ENCODE measurements at places on chromosomes 3 and 15.

DNA sequence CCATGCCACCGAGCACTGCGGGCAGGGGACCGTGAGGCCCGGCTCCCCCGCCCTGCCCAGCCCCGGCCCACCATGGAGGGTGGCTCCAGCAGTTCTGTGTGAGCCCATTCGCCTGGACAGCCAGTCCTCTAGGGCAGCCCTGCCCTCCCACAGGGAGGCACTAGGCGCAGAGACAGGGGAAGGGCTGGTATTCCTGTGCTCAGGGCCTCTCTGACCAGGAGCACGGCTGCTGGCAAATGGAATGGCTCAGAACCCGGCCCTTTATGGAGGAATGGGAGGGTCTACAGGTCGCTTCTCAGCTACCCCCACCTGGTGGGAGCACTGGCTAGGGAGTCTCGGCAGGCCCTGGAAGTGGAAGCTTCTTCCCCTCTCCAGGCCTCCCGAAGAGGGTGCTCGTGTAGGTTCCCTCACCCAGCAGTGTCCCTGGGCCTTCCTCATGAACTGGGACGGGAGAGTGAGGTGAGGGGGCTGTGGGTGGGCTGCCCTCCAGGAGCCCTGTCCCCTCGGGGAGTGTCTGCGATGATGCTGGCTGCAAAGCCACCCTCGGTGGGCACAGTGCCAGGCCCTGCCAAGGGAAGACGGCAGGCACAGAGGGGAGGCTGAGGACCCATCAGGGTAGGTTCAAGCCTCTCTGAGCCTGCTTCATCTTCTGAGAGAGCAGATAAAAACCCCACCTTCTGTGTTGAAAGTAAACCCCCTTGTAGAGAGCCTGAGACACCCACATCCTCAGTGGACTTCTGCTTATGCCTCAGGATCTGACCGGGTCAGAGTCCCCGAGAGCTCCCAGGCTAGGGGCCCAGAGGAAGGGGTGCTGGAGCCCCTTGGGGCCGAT, 1.5 kb downstream of the MELTF start:
- no peak for DNase-seq

DNA sequence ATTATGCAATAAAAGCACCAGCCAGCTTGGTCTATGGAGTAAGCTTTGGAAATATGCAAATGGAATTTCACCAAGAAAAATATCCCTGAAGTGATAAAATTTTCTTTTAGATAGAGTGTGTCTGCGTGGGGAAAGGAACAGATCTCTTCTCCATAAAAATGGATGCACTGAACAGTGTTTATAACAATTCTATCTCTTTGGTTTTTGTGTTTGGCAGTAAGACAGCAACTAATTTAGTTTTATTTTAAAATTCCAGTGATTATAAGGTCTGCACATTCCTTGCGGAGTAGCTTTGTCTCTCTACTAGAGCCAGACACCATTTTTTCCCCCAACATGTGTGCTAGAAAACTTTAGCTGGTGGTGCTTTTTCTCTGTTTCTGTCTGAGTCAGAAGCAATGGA, 712.4 kb downstream of the GRM7 start:
- no peak for DNase-seq

DNA sequence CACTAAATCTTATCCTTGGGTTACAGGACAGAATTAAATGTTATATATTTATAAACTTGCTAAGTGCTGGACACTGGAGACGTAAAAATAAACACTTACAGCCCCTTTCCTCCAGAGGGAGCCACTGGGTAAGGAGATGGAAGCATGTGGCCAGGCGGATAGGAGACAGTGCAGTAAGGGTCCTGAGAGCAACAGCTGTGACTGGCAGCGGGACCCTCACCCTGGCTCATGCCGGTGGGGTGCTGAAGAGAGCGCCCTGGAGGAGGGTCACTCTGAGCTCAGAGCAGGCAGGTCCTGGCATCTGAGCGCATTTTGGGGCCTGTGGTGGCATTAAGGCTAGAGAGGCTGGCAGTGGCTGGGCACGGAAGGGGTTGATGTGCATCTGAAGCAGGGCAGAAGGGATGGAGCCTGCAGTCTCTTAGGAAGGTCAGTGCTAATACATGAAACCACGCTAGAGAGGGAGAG, 16.0 kb downstream of the SEC61A1 start:
- no peak for DNase-seq

GRCh38 chr3:71099997-71100719, 483.4 kb downstream of the FOXP1 start:
- DNase-seq, result no peak

- DNase-seq, result no peak
Measured at GRCh38 chr3:39165518-39165917, 12.1 kb upstream of the CSRNP1 start.

DNA sequence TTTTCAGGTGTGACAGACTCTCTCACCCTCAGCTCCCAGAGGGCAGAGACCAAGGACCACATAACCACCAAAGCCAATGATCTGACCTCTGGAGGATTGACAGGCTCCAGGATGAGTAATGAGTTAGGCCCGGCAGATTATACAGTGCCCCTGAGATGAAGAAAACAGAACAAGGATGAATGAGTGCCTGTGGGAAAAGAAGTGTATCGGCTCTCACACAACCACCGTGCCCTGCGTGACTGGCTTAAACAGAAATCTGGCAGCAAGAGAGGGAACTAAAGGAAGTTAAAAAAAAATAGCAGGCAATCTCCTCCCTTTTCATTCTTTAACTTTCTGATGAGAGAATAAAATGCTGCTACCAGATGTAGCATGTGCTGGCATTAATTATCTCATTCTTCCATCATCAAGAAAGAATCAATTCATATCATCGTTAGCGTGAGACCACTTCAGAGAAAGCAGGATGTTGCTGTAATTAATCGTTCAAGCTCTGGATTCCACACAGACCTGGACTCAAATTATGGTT, 227.5 kb upstream of the COL8A1 start:
- DNase-seq, result no peak

DNA sequence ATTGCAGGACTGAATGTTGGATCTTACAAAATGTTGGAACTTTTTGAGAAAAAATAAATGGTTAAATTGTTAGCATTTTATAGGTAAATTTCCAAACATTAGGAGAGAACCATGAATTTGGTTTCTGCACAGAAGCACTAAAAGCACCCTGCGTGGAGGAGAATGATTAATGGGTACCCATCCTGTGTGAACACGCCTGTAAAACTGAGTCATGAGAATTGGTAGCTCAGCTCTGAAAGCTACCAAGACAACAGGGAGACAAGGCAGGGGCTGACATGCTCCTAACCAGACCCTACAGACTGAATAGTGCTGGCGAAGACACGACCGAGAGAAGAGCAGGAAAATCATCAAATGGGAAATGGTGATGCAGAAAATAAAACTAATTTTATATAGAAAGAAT, 32.4 kb upstream of the MTMR10 start:
- no peak for DNase-seq

GRCh38 chr3:13465236-13465873, 14.8 kb upstream of the HDAC11 start:
- no peak for DNase-seq

DNA sequence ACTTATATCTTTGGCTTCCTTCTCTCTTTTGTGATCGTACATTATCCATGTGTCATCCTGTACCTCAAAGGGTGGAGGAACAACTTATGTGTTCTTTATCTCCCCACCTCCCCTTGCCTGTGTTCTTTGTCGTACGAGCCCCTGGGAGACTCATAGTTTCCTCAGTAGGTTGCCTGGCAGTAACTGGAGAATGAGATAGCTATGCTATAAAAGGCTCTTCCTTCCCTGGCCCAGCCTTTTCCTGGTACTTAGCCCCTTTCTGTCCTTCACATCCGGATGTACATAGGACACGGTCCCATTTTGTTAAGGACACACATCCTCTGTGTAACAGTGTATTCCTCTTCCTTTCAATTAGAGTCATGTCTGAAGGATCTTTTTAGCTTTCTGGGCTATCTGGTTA, 32.1 kb downstream of the PLCL2 start:
- DNase-seq, result no peak

DNA sequence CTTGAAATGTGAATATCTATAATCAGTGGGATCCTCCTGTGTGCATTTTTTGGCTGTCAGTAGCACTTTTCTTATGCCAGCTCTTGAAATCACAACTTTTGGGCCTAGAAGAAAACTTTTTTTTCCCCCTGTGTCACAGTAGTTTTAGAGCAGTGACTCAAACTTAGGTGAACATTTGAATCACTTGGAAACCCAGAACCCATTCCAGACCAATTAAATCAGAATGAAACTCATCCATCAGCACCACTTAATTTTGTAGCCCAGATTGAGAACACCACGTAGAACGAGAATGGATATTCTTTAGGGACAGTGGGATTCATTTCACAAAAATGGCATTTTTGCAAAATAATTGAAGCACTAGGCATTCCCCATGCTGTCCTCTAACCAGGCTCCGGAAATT, 224.8 kb upstream of the NANOGP8 start:
- no peak for DNase-seq

- no peak for DNase-seq
Measured at GRCh38 chr3:104368760-104369159, 997.9 kb upstream of the ALCAM start.

DNA sequence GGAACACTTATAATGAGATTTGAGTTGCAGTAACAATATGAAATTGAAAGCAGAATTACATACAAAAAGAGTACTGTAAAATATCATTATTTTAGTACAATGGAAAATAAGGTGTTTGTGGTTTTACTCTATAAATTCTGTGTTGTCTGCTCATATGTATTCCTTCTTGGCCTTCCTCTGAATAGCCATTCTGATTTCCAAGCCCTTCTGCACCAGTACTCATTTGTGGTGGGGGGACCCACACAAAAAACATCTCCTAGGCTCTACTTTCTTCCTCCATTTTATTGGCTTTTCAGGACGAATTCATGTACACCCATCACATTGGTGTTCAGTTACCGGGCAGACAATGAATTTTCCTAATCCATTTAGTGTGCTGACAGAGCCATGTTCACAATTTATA, 338.2 kb downstream of the ERC2 start:
- no peak for DNase-seq

DNA sequence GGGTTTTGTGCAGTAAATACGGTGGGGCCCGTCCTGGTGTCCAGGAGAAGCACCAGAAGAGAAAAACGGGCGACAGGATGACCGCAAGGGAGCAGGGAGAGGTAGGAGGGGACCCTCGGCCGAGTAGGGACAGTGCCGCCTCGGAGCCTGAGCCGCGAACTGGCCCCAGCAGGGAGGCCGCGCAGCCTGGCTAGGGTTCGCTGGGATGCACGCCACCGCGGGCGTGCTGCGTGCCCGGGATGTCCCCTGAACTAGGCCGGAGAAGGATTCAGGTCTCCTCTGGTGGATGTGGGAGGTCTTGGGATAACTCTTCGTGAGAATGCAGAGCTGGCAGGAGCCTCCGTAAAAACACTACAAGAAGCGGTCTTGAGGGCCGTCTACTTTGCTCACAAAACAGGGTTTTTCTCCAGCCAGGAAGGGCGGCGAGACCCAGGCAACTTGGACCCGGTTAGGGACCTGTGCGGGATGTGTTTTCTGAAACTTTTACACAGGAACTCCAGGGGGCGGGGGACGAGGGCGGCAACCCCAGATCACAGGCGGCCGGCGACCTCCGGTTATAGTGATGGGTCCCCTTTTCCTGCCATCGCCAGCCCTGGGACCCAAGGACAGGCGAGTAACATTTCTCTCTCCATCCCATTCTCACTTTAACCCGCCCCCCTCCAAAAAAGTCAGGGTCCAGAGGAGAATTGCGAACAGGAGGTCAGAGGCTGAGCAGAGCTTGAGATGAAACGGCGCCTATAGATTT, 35.5 kb downstream of the NR2F2 start:
- no peak for DNase-seq

DNA sequence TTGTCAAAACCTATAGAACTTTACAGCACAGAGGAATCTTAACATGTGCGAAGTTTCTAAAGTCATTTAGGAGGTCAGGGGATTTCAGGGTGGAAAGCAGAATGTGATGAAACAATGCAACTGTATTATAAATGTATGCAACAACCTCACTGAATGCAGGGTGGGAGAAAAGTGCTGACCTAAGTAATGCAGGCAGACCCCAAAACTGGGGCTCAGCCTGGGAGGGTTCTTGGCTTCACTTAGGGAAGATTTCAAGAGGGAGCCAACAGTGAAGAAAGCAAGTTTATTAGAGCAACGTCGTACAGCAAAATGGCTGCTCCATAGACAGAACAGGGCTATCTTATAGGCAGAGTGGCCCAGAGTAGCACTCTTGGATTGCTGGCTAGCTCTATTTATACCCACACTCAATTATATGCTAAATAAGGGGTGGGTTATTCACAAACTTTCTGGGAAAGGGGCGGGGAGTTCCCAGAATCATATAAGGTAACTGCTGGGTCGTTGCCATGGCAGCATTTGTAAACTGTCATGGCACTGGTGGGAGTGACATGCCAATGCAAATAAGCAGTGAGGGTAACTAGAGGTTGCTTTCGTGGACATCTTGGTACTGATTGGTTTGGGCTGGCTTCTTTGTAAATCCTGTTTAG, 14.2 kb upstream of the CAND2 start:
- no peak for DNase-seq

- no peak for DNase-seq
Measured at GRCh38 chr3:194092881-194093301, 43.1 kb upstream of the HES1 start.

- peak; percentile 80 for DNase-seq
Measured at GRCh38 chr3:140942221-140943104, 827 bp downstream of the SLC25A36 start.

DNA sequence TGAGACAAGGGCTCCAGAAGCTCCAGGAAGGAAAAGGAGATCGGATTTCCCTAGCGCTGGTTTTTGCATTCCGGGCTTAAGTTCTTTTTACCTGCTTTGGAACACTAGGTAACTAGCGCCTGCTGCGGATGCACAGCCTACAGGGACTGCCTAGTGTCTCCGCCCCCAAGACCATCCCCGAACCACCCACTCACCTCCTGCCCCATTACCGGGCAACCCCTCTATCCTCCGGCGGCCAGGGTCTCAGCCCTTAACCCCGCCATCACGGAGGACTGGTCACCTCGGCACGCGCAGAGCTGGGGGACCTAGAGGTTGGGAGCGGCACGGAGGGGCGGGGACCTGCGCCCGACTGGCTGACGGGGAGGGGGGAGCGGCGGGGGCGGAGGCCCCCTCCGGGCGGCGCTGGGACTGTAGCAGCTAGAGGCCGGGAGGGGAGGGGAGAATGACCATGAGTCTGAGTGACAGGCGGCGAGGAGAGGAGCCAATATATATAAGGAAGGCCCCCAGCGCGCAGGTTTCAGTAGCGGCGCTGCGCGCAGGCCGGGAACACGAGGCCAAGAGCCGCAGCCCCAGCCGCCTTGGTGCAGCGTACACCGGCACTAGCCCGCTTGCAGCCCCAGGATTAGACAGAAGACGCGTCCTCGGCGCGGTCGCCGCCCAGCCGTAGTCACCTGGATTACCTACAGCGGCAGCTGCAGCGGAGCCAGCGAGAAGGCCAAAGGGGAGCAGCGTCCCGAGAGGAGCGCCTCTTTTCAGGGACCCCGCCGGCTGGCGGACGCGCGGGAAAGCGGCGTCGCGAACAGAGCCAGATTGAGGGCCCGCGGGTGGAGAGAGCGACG, at the start of gene DLL4:
DLL4 (plus strand) TSS at position 520 of the 839 bp plus-strand sequence. CDS start 329 bp downstream, outside the sequence.
- DNase-seq, result peak; percentile 67

- DNase-seq, result no peak
Measured at GRCh38 chr3:50617096-50617791, at the start of gene MAPKAPK3. MAPKAPK3 (plus strand) TSS chr3:50617151; CDS start chr3:50617566, 415 bp downstream.

- DNase-seq, result no peak
Measured at GRCh38 chr3:47158208-47158607, 5.7 kb downstream of the SETD2 start.
